BJ (cell line): ENCODE measurements at places on chromosomes 3 and 15.

- no peak for DNase-seq
Observed at GRCh38 chr3:177693616-177694264, 496.5 kb upstream of the TBL1XR1 start.

DNA sequence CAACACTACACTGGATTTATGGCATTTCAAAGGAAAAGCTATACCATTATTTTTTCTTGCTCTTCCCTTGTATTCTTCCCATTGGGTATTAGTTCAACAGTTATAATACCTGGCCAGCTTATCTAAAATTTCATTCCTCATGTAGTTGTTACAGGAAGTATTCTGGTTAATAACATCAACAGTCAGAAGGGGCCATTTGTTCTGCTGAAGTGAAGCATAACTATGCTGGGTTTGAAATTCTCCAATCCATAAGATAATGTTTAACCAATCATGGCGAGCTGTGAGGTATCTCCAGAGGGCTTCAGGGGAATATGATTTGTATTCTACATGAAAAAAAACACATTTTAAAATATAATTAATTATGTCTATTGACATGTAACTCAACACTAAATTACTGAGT lies 43.4 kb downstream of the SPG11 start:
- no peak for DNase-seq

- DNase-seq = no peak
Observed at GRCh38 chr3:172557515-172558220, 34.4 kb upstream of the TNFSF10 start.

DNA sequence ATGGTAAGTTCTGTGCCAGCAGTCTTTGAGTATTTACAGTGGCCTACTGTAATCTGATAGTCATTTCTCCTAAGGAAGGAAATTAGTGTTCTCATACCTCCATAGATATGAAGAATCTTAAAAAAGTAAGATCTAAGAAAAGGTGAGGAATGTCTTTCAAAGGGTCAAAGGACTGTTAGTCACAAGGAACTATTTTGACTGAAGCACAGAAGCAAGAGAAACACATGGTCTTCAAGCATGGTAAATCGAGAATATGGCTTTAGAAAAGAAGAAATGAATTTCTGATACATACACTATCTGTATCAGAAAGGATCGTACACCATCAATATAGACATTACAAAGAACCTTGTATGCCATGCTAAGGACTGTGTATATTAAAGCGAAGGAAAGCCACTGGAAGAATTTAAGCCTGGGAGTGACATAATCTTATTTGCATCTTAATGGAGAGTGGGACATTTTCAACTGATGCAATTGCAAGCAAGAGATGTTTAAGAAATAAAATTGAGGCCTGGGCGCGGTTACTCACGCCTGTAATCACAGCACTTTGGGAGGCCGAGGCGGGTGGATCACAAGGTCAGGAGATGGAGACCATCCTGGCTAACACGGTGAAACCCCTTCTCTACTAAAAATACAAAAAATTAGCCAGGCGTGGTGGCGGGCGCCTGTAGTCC lies 5.5 kb upstream of the ACAP2 start:
- DNase-seq = no peak

- no peak for DNase-seq
Observed at GRCh38 chr3:135090020-135090717, 295.1 kb downstream of the EPHB1 start.

GRCh38 chr3:50600841-50601591 lies 10.6 kb downstream of the CISH start:
- DNase-seq = peak; percentile 92

- DNase-seq = no peak
Observed at GRCh38 chr15:100132309-100132708, 209.5 kb downstream of the ADAMTS17 start.
